ENCODE measurements at places on chromosomes 5 and 9.

DNA sequence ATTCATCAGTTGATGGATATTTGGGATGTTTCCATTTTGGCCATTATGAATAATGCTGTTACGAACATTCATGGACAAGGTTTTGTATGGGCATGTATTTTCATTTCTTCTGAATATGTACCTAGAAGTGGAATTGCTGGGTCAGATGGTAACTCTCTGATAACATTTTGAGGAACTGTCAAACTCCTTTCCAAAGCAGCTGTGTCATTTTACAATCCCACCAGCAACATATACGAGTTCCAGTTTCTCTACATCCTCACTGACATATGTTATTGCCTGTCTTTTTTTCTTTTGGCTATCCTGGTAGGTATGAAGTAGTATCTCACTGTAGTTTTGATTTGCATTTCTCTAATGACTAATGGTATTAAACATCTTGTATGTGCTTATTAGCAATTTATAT lies 86.7 kb downstream of the PRKACG start:
- DNase-seq: no peak

GRCh38 chr9:124006448-124007361 lies 4.9 kb upstream of the LHX2 start:
- DNase-seq: no peak

GRCh38 chr9:120284821-120285220 lies 295.1 kb downstream of the CDK5RAP2 start:
- no peak for DNase-seq

GRCh38 chr9:77988630-77989029 lies 43.0 kb downstream of the GNAQ start:
- DNase-seq: no peak

DNA sequence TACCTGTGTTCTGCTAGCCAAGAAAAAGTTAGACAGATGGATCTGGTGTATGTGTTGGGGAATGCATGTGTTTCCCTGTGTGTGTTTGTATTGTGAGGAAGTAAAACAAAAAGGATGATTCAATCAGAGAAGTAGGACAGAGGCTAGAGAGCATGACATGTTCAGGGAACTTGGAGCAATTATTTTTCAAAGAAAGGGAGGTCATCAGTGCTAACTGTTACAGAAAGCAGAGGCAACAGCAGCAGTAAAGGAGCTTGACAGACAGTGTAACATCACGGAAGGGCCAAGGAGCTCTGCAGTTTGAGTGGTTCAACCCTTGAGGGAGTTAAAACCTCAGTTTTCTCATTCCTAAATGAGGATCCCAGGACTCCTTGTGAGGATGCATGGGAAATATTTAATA lies 13.2 kb downstream of the SPINK1 start:
- DNase-seq: no peak

GRCh38 chr5:178357121-178357521 lies 124.5 kb upstream of the PHYKPL start:
- no peak for DNase-seq

GRCh38 chr5:92922231-92922967 lies 658.6 kb downstream of the NR2F1-AS1 start:
- no peak for DNase-seq

DNA sequence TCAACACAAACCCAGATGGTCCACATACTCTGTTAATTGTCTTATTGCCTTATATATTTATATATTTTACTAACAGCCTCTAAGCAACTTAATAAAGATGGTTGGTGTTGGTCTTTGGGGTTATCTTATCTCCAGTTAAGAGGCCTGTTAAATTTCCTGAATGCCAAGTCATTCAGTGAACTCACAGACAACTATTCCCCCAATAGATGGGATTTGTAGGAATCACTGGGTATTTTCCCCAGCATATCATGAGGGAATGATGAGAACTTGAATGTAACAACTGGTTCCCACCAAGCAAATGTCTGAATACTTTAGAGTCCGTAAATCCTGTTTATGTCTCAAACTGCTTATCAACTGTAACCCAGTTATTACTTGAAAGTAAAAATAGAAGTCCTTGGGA lies 42.7 kb upstream of the RETREG1 start:
- no peak for DNase-seq

DNA sequence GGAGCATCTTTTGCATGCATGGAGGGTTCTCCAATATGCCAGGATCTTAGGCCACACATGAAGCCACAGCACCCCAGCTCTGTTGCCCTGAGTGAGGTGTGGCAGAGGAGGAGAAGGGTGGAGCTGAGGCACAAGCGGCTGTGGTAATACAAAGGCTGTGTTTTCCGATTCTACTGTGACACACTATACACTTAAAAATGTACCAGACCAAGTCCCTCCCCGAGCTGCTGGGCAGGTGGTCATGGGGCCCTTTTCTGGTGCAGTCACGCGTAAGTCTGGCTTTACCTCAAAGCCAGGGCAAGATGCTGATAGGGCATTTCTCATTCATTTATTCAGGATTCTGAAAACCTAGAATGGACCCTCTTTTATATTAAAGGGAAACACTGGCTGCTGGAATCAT lies 3.7 kb downstream of the ADGRV1 start:
- no peak for DNase-seq

DNA sequence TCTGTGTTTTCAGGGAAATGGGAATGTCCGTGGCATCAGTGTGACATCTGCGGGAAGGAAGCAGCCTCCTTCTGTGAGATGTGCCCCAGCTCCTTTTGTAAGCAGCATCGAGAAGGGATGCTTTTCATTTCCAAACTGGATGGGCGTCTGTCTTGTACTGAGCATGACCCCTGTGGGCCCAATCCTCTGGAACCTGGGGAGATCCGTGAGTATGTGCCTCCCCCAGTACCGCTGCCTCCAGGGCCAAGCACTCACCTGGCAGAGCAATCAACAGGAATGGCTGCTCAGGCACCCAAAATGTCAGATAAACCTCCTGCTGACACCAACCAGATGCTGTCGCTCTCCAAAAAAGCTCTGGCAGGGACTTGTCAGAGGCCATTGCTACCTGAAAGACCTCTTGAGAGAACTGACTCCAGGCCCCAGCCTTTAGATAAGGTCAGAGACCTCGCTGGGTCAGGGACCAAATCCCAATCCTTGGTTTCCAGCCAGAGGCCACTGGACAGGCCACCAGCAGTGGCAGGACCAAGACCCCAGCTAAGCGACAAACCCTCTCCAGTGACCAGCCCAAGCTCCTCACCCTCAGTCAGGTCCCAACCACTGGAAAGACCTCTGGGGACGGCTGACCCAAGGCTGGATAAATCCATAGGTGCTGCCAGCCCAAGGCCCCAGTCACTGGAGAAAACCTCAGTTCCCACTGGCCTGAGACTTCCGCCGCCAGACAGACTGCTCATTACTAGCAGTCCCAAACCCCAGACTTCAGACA lies 9.5 kb downstream of the RAB24 start:
- no peak for DNase-seq

- no peak for DNase-seq
Measured at GRCh38 chr9:79637177-79637925, 65.6 kb downstream of the TLE4 start.

- DNase-seq: no peak
Measured at GRCh38 chr5:158701406-158702177, 398.1 kb downstream of the EBF1 start.

DNA sequence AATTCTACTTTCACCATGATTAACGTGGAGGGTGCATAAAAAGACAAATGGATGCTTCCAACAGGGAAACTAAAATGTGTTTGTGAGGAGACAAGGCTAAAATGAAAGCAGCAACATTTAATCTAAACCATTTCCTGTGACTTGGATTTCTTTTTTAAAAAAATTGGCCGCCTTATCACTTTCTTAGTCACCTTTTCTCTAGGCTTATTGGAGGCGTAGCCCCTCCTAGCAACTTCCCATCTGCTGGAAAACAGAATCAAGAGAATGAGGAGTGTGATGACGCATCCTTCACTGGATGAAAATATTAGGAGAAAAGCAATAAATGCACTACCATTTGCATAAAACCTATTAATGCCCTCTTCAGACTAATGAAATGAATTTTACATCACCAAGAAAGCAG lies 791 bp upstream of the GPR150 start:
- no peak for DNase-seq

DNA sequence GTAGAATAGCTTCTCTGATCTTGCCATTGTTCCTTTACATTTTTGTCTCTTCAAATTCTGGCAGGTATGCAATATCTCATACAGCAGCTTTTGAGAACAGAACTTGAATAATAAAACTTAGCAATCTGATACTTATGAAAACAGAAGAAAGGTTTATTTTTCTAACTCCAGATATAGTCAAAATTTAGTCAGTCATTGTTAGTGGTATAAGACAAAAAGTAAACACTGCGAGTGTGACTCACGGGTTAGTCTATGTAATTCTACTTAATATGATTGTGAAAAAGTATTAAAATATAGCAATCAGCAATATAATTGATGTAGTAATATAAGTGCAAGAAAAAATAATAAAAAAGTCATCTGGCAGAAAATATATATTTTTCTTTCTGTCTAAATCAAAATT lies 910.4 kb downstream of the DNAH5 start:
- DNase-seq: no peak
